ENCODE measurements at places on chromosomes 5 and 9.
A peak's percentile ranks its signal among the peaks of the same experiment; 100 is the strongest.

DNA sequence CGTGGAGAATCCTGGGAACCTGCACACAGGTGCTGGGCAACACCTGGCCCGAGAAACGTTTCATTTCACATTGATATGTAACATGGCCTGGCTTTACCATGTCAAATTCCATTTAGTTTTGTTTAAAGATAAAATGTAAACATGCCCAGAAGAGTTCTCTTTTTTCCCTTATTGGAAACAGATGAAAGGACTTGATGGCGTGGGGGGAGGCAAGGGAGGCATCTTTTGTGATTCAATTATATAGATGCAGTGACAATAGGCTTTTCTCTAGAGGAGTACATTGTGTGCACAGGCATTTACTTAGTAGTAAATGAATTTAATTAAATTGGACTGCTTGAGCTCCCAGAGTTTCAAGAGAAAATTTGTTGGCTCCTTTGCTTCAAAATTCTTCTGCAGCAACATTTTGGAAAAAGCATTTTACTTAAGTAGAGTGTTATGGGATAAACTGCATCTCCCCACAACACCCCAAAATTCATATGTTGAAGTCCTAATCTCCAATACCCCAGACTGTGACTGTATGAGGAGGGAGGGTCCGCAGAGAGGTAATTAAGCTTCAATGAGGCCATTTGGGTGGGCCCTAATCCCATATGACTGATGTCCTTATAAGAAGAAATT is 254.3 kb upstream of the NFIL3 start:
- DNase-seq: no peak

- no peak for DNase-seq
Observed at GRCh38 chr5:11139217-11139865, 378.3 kb upstream of the DAP start.

GRCh38 chr5:153623751-153624450 is 133.4 kb downstream of the GRIA1 start:
- DNase-seq: peak; percentile 7

GRCh38 chr5:117955831-117956230 is 1032.5 kb downstream of the DTWD2 start:
- no peak for DNase-seq

- no peak for DNase-seq
Observed at GRCh38 chr5:40502736-40503135, 177.0 kb upstream of the PTGER4 start.

GRCh38 chr9:93295456-93296076 is 111.6 kb downstream of the WNK2 start:
- no peak for DNase-seq

- DNase-seq: no peak
Observed at GRCh38 chr9:118473521-118473920, 769.3 kb downstream of the TLR4 start.

DNA sequence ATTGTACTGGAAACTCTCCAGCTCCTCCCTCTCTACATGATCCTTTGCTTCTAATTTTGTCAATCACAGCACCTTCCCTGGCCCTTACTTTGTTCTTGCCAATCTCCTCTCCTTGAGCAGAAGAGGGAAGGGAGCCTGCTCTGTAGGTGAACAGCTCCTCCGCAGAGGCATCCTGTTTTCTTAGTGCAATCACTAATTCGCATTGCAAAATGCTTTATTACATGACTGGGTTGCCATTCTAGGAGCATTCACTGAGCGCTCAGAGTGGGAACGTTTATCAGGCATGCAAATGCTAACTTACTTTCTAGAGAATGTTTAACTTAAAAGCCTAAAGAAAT is 416 bp upstream of the SNX18 start:
- DNase-seq: no peak

DNA sequence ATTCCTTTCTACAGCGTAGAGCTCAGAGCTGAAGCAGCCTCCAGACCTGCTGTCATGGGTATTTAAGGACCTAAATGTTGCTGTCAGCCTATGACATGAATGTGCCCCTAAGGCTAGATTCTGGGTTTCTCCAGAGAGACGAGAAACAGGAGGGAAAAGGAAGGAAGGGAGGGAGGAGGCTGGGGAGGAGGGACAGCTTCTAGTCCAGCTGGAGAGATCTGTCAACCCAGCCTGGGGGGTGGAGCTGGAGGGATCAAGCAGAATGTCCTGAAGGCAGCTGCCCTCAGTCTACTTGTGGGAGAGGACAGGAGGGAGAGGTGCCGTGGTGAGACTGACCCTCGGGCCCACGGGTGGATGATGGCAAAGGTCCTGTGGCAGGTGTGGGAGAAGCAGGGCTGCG is 1.1 kb upstream of the DBH start:
- DNase-seq: no peak

- DNase-seq: no peak
Observed at GRCh38 chr5:104498281-104498680, 935.7 kb upstream of the NUDT12 start.

- no peak for DNase-seq
Observed at GRCh38 chr5:39260095-39260494, 40.7 kb upstream of the FYB1 start.

DNA sequence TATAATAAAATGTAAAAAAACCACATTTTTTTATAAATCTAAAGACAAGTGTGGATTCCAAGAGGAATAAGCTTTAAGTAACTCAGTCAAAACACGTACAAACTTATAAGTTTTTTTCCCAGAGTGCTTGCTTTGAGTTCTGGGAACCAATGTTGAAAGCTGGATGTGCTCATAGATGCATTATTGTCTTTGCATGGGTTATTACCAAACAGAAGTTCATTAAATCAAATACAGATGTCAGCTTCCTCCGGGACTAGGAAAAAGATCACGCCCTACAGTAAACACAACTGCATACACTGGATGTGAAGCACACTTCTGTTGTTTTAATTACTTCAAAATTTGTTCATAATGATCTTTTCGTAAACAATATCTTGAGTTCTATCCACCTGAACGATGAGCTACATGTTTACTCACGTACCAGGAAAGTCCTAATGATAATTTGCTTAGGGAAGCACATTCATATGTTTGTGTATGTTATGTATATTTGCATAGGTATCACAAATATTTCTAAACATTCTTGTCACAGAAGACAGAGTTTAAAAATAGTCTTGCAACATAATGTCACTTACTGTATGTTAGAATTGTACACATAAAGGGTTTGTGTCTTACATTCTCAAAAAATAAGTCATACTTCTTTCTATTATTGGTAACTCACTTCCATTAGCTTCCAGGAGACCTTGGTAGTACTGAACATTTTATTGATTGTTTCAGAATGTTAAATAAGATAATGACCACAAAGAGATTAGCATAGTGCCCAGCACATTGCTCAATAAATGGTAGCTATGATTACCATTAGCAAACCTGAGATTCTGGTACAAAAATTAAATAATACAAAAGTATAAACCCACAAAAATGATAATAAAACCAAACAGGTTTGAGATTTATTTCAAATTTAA is 427.4 kb downstream of the CETN3 start:
- peak; percentile 16 for DNase-seq

- no peak for DNase-seq
Observed at GRCh38 chr9:135611875-135612209, 27.5 kb downstream of the GLT6D1 start.

DNA sequence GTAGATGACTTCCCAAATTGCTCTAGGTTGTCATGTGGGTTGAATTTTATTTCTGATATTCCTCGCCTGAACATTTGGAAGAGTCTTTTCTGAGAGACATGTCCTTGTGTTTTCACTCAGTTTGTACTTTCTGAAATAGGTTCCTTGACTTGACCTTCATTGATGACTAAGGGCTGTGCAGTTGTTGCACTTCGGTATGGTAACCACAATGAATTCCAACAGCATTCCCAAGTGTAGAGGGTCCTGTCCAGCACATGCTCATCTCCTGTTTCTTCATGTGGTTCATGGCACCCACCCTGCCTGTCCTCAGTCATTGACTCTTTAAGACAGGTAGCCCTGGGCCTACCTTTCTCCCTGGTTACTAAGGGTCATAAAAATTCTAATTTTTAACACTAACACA is 527.8 kb downstream of the MTRR start:
- DNase-seq: no peak

DNA sequence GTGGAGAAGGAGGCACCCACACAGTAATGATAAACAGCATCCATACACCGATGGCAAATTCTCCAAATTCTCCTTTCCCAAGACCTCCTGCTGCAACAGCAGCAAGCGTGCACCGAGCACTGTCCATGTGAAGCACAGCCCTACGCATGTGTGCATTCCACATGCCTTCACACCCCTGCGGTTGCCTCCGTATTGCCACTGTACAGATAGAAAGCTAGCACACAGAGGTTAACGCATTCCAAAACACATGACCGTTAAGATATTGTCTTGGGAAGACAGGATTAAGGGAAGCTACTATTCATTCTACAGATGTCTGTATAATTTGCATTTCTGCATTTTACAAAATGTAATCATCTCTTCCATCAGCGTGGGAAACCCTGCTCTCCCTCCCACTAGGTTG is 6.6 kb downstream of the FLT4 start:
- no peak for DNase-seq

DNA sequence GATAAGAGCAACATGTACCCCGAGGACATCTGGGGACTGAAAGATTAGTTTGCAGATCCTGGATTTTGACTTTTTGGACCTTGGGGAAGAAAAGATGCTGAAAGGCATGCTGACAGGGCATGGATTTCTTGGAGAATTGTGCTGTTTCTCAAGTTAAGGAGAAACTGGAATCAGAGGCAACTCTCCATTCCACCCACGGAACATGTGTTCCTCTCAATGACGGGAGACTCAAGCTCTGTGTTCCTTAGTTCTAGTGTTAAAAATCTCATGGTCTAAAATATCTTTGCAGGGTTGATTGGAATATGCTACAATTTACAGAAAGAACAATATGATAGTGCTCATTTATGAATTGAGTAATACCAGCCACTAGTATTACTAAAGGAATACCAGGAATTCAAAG is 34.4 kb upstream of the CDH12 start:
- DNase-seq: no peak

DNA sequence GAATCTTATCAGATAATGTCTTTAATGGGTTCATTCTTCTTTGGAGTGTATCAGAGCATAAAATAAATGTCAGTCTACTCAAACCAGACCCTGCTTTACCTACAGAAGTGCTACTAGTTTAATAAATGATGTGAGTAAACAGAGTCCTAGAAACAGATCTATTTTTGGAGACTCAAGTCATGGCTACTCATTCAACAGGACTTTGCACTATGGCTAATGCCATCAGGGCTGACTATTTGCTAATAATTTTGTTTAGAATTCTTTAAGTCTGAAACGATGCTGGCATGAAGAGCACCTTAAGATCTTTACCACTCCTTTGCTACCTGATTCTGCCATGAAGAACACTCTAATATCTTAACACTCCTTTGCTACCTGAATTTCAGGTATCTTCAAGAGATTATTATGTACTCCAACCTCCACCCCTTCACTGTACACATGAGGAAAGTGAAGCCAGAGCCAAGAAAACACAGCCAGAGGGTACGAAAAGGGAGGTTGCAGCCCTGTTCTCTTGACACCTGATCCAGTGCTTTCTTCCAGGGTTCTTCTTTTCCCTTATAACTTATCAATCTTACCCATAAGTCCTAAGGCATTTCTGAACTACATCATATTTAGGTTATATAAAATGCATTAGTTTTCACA is 62.4 kb downstream of the ZNF608 start:
- DNase-seq: no peak

- peak; percentile 40 for DNase-seq
Observed at GRCh38 chr9:98861781-98862504, 54.5 kb downstream of the GALNT12 start.
